ENCODE measurements at places on chromosomes 12 and 14. TPM values are rescaled to one million over a fixed set of nuclear protein-coding genes. Genes with fewer than 3 reads are reported as not detected.

The TMEM179 gene
- not detected for total RNA-seq

The PLEKHH1 gene
- total RNA-seq = 2.6 TPM

The RTN1 gene
- total RNA-seq = not detected

The AICDA gene
- total RNA-seq = not detected

The CEBPE gene
- not detected for total RNA-seq

The NTN4 gene
- total RNA-seq = 1.4 TPM

The KRT79 gene
- 4.8 TPM for total RNA-seq

The GYS2 gene
- not detected for total RNA-seq

The HEBP1 gene
- total RNA-seq = 4.1 TPM
